Activated T-cell treated with anti-CD3 and anti-CD28 coated beads, Interleukin-2, amount 50 U/mL, for 48 hours (primary cell): ENCODE measurements at places on chromosomes 13 and 19.

DNA sequence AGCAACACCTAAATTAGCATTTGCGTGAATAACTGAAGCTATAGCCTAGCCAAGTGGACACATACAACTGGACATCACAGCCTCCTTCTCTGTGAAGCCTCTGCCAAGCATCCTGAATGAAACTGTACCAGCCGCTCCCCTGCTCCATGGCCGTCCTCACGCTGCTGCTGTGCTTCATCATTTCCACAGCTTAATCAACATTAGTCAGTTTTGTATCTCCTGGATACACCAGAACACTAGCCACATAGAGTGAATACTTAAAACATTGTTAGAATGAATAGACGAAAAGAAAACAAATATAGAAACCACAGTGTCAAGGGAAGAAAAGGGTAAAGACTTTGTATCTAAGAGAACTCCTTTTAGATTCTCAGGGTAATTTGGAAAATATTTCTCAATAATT is 1526.9 kb downstream of the EFNB2 start:
- no peak for DNase-seq

GRCh38 chr13:38348861-38349389 is 726 bp upstream of the UFM1 start:
- peak; percentile 29 for DNase-seq

DNA sequence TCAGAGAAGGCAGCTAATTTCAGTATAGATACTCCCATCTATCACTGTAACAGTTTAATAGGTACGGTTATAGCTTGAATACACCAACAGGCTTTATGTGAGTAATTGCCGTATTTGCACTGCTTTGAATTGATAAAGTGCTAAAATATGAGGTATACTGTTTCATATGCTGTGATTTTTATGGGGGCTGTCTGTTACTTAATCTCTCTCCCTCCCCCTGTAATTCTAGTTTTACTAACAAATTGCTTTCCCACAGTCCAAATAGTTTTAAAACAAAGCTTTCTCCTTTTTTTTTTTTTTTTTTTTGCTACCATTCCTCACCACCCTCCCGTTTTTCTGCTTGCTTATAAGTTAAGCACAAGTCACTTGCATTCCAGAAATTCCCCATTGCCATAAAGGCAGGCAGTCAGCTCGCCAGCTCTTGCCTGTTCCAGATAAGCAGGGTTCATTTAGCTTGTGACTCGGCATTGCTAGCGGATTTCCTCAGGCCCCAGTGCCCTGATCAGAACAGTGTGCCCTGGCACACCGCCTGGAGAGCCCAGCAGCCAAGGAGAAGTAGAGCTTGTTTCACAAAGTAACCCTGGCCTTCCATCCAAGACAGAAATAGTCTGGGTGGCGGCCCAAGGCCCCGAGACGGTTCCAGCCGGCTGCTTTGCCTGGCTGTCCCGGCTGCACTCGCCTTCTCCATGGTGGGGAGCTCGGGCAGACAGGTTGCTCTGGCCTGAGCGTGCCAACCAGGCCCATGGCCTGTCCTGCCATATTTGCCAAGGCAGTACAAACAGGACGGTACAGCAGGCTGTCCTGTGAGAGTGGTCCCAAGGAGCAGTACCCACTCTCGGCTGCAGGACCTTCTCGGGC is 43.5 kb upstream of the NPAS1 start:
- no peak for DNase-seq

GRCh38 chr19:14786421-14786851 is 8.1 kb upstream of the ADGRE2 start:
- peak; percentile 53 for DNase-seq

DNA sequence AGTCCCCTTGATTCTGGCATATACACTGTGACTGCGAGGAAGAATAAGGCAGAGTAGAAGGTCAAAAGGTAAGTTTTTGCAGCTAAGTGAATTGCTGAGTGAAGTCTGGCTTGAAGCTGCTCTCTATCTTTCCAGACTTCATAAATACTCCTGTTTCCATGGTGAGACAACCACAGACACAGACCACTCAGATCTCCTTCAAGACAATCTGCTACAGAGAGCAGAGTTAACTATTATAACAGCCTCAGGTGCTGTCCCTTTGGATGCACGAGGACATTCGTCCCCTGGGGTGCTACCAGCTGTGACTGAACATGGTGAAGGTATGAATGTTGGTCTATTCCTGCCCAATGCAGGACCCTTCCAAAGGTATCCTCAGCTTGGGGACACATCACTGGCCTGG is 104.0 kb downstream of the MYCBP2 start:
- no peak for DNase-seq

GRCh38 chr19:246551-246950 is 44.7 kb downstream of the PLPP2 start:
- DNase-seq, result peak; percentile 26

DNA sequence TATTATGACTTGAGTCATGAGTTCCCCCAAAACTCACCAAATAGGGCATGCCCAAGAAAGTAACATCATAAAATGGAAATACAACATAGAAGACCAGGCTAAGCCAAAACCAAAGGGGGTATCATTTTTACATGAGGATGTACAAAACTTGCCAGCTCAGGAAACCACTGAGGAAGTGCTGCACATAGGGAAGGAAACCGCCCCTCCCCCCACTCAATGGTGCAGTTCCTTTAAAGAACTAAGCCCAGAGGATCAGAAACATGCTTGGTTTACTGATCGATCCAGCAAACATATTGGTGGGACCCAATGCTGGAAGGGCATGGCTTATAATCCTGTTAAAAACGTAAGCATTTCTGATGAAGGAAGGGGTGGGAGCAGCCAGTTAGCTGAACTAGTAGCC is 4.2 kb upstream of the ZNF486 start:
- no peak for DNase-seq

DNA sequence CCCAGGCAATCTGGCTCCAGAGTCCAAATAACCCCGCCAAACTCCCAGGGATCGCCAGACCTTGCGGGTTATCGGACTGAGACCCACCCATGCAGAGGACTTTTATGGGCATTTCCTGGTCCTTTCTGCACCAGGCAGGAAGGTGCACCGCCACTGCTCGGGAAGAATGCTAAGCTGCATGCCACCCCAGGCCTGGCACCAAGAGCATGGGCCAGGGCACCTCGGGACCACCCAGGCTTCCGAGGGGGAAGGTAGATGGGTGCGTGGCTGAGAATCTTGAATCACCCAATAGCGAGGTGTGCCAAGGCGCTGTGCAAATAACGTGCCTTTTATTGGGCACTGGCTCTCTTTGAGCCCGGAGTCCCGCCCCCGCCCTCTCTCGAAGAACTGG is 422 bp upstream of the ZNF575 start:
- DNase-seq, result no peak

DNA sequence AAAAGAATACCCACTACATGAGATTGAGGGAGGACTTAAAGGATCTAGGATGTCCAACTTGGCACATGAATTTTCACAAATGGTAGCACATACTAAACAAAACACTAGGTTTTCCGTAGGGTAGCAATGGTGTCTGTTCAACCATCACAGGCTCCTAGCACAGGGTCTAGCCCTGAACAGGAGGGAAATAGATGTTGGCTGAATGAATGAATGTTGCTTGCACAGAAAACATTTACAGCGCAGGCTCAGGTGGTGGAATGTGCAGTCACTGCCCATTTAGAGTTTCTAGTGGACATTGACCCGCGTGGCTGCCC is 1.9 kb upstream of the MYCBP2 start:
- DNase-seq, result no peak

GRCh38 chr19:6056801-6057650 is 53.3 kb downstream of the RFX2 start:
- DNase-seq, result peak; percentile 22
